ENCODE measurements at places on chromosomes 2 and 18.

GRCh38 chr2:119435081-119435952, 3.7 kb downstream of the TMEM37 start:
- DNase-seq = no peak

- DNase-seq = no peak
Measured at GRCh38 chr18:9328776-9329175, 5.8 kb upstream of the TWSG1 start.

GRCh38 chr2:110906613-110907298, 174.4 kb downstream of the ACOXL start:
- DNase-seq = no peak

GRCh38 chr2:61922714-61923113, 17.2 kb downstream of the COMMD1 start:
- no peak for DNase-seq

DNA sequence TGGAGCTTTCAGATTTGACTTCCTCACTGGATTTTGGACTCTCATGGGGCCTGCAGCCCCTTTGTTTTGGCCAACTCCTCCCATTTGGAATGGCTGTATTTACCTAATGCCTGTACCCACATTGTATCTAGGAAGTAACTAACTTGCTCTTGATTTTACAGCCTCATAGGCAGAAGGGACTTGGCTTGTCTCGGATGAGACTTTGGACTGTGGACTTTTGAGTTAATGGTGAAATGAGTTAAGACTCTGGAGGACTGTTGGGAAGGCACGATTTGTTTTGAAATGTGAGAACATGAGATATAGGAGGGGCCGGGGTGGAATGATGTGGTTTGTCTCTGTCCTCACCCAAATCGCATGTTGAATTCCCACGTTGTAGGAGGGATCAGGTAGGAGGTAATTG, 233.4 kb upstream of the GALNT5 start:
- no peak for DNase-seq

DNA sequence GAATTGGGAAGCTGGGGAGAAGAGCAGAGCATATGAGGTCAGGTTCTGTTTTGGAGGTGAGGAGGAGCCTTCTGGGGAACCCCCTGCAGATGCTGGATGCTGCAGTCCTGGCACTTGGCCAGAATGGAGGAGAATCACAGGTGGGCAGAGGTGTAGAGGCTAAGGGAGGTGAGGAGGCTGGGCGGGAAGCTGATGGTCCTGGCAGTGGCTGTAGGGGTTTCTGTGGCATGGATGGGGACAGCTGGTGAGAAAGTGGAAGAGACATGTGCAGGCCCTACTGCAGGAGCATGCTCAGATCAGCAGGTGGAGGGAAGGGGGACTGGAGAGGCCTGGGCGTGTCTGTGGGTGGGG, 101.3 kb downstream of the DYSF start:
- no peak for DNase-seq

- no peak for DNase-seq
Measured at GRCh38 chr2:23380562-23381065, 4.4 kb upstream of the KLHL29 start.

GRCh38 chr2:162070228-162070936, 3.6 kb downstream of the DPP4 start:
- no peak for DNase-seq

DNA sequence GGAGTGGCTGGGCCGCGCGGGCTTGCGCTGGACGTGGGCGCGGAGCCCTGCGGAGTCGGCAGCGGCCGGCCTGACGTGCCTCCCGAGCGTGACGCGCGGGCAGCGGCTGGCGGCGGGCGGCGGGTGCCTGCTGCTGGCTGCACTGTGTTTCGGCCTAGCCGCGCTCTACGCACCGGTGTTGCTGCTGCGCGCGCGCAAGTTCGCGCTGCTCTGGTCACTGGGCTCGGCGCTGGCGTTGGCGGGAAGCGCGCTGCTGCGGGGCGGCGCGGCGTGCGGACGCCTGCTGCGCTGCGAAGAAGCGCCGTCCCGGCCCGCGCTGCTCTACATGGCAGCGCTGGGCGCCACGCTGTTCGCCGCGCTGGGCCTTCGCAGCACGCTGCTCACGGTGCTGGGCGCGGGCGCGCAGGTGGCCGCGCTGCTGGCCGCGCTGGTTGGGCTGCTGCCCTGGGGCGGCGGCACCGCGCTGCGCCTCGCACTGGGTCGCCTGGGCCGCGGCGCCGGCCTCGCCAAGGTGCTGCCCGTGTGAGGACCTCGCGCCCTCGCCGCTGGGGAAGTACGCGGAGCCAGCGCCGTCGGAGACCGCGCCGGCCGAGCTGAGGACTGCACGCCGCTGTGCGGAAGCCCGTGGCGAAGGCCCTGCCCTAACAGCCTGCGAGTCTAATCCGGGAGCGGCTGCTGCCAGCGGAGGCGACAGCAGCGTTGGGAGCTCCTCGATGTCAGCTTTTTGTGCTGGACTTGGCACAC, 526 bp downstream of the SFT2D3 start:
- peak; percentile 79 for DNase-seq

DNA sequence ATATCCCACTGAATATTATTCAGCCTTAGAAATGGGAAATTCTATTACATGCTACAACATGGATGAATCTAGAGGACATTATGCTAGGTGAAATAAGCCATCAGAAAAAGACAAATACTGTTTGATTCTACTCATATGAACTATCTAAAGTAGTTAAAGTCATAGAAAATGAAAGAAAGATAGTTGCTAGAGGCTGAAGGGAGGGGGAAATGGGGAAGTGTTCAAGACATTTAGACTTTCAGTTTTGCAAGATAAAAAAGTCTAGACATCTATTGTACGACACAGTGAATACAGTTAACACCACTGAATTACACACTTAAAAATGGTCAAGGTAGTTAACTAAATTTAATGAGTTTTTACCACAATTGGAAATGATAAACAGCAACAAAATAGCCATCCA, 835.9 kb upstream of the CHAC2 start:
- DNase-seq = no peak

- DNase-seq = no peak
Measured at GRCh38 chr2:32865399-32866068, 81.2 kb upstream of the LTBP1 start.

- no peak for DNase-seq
Measured at GRCh38 chr18:48914581-48915251, 36.0 kb downstream of the SMAD7 start.

GRCh38 chr2:169670215-169670651, 24.0 kb downstream of the CFAP210 start:
- DNase-seq = no peak

GRCh38 chr2:68295516-68295915, 24.2 kb downstream of the CNRIP1 start:
- no peak for DNase-seq

DNA sequence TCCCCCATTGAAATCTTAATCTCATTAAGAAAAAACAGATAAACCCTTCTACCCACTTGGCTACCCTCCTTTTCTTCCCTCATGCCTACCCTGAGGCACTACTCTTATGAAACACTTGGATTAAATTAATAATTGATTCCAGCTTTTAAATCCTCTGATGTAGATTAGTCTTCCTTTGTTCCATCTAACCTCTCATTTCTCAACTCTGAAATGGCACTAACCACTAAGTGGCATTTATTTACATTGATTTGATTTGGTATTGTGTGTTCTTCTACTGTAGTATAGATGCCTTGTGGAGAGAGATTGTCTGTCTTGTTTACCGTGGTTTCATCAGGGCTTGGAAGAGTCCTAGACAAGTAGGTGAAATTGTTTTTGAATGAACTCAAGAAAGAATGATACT, 26.7 kb downstream of the ITGA4 start:
- DNase-seq = no peak

DNA sequence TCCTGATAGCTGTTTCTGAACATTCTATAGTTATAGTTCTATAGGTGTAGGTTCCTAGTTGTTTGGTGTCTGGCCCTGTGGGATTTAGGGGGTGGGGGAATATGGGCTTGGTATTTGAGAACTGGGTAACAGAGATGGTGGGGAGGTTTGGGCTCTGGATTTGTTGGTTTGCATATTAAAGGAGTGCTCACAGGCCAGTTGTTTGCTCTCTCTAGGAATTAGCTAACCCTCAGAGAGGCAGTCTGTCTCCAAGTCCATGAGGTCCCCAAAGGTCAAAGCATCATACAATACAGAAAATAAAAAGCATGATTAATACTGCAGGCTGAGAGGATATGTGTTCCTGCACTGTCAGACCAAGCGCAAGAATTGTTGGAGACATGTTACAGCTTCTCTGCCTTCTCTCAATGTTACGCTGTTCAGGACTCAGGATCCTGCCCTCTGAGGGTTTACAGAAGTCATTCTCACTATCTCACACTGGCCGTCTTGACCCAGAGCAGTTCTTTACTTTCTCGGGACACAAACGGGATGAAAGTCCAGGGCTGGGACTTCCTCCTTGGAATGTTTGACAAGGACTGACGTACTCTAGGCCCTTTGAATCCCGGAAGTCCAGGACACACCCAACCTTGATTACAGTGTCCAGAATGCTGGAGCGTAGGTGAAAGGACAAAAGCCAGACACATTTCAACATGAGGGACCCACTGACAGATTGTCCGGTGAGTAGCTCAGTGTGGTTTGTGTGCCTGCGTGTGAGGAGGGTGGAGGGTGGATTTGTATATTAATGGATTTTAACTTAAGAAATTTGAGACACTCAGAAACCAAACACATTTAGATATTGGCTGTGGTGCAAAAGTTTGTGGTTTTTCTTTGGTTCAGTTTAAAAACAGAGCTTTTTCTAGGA, at the start of gene NOSTRIN:
TSS of gene NOSTRIN (plus strand) at position 677 of the 898 bp plus-strand sequence. CDS start at position 687, 10 bp downstream.
- DNase-seq = no peak

DNA sequence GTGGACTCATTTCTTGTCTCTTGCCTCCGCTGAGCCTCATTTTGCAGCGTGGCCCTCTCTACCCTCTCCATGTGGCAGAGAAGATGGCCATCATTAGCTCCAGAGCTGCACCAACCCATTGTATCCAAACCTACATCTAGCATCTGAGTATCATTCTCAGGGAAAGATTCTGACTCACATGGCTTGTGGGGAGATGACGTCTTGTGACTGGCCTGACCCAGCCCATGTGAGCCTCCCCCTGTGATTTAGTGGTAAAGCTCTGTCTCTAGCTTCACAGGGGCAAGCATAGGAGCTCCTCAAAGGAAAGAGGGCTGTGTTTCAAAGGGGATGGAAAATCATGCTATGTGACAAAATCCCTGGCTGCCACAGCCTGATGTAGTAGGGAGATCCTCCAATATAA, 87.4 kb upstream of the RBMS1 start:
- DNase-seq = no peak

DNA sequence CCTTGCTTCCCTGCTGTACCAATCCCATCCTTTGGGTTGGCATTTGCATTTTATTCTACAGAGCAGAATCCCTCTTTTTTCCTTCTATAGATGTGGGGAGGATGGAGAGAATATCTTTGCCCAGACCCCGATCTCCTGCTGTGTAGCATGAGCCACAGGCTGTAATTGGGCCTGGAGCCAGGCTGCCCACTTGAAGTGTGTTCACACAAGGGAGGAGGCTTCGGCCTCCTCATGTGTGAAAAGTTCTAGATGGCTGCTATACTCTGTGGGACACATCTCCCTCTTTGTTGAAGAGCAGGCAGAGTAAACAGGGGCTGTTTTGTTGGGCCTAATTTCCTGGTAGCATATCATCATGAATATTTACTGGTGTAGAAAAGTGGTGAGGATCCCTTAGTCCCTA, 126.3 kb downstream of the XRCC5 start:
- no peak for DNase-seq

DNA sequence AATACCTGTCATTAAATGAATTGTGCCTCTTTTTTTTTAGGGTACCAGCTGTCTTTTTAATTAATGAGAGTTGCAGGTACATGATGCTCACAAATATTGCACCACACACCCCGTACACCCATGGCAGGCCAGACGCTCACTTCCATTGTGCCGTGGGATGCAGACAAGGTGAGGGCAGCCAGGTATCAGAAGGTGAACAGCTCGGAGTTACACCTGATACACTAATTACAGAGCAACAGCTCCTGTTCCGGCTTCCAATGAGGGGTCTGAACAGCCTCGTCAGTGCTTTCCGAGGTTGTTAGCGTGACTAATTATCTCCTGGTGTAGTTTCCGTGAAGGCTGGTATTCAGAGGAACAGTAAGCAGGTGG, 442.8 kb downstream of the ZNF516 start:
- no peak for DNase-seq

- DNase-seq = no peak
Measured at GRCh38 chr18:45838302-45839070, 13.0 kb downstream of the SIGLEC15 start.

DNA sequence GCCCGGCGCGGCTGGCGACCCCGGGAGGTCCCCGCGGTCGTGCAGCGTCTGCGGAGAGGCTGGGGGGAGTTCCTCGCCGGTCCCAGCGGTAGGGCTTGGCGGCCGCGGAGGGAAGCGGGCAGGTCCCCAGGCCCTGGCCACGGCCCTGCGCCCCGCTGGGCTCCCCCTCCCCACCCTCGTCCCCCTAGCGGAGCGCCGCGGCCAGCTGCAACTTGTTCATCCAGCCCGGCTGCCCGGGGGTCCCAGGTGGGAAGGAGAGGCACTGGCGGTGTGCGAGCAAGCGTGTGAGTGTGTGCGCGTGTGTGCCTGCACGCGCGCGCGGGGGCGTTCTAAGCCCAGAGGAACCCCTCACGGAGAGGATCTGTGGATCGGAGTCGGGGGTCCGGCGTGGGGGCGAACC, 1.3 kb downstream of the PTPRM start:
- no peak for DNase-seq

GRCh38 chr18:69795791-69796190, 151.9 kb downstream of the CD226 start:
- DNase-seq = no peak

DNA sequence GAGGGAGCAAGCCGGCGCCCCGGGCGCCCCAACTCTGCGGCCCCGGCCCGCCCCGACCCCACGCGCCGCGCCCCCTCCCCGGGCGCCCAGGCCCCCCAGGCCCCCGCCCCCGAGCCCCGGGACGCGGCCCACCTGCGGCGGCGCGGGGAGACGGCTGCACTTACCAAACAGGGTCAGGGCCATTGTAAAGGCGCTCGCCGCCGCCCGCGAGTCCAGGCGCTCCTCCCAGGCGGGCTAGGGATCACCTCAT, 526 bp downstream of the CHN1 start:
- no peak for DNase-seq

GRCh38 chr18:32542221-32542798, 71.6 kb upstream of the GAREM1 start:
- no peak for DNase-seq

DNA sequence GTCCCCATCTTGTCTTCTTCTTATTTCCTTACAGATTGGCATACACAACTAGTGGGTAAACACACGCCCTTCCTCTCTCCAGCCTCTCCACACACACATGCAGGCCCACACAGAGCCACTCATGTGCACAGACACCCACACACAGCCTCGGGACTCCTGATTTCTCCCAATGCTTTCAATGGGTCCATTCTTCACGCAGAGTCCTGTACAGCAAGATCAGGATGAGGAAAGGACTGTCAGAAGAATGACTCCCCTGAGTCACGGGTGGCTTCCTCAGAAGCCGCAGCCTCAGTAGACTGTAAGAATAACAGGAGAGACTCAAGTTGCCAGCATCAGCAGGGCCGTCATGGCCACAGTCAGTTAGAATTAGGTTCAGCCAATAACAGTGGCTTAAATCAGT, 109.1 kb upstream of the GLI2 start:
- no peak for DNase-seq

DNA sequence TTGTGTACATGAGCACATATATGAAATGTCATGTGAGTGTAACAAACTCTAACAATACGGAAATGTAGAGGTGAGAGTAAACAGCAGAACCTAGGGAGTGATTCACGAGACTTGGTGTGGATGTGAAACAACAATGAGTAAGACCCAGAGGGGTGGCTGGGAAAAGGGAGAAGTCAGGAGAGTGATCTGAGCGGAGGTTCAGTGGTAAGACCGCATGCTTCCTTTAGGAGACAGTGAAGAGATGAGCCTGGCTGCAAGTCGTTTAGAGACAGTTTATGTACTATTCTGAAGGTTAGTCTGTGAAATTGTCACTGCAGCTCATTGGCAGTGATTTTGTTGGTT, 150.6 kb downstream of the PRPF40A start:
- DNase-seq = no peak

Data from stimulated activated naive B cell treated with anti-CD40 and anti-IgM and Interleukin-4, amounts not matched to agents 10 μg/mL and 1 μg/mL and 100 μg/mL, for 72 hours (primary cell).